Epithelial cell of esophagus (primary cell): ENCODE measurements at places on chromosomes 4 and X.

DNA sequence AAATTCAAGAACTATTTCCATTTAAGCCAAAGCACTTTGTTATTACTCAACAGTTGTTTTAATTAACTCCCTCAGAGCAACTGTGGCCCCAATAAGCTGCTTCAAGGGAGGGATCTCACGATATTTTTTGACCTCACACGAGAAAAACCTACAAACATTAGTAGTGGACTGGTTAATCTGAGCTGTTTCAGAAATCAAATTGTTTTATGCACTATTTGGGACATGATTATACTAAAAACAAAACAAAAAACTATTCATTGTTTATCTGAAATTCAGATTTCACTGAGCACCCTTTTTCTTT, 74.3 kb downstream of the DCHS2 start:
- no peak for DNase-seq

GRCh38 chr4:158771776-158772175, 3.0 kb downstream of the FNIP2 start:
- no peak for DNase-seq

- DNase-seq: no peak
These were observed 201.2 kb downstream of the CHIC2 start for GRCh38 chr4:53863158-53863557.

- DNase-seq: no peak
These were observed 37.0 kb downstream of the SH2D1A start for GRCh38 chrX:124383354-124383753.

GRCh38 chr4:153448003-153448731, 18.0 kb upstream of the TMEM131L start:
- DNase-seq: peak; percentile 67

DNA sequence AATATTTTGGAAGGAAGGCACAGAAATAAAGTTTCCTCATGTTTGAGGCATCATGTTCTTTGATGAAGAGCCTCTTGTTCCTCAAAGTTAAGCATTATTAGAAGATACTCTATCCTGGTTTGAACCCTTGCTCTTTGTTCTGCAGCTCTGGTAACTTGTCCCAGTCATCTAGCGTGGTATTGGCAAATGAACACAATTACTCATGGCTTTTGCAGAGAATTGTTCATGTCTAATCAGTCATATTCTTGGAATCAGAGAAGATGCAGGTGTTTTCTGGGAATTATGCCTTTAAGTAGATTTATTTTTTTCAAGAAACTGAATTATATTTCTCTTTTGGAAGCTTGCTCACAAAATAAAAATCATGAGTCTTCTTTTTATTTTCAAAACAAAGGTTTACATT, 52.9 kb upstream of the HPGDS start:
- peak; percentile 54 for DNase-seq

- peak; percentile 65 for DNase-seq
These were observed 466.8 kb upstream of the FAM241A start for GRCh38 chr4:111678479-111678878.
